Right cardiac atrium (tissue), 5 donors: ENCODE measurements at places on chromosomes 6 and 20. TPM values are rescaled to one million over a fixed set of nuclear protein-coding genes. Genes with fewer than 3 reads are reported as not detected.

DNA sequence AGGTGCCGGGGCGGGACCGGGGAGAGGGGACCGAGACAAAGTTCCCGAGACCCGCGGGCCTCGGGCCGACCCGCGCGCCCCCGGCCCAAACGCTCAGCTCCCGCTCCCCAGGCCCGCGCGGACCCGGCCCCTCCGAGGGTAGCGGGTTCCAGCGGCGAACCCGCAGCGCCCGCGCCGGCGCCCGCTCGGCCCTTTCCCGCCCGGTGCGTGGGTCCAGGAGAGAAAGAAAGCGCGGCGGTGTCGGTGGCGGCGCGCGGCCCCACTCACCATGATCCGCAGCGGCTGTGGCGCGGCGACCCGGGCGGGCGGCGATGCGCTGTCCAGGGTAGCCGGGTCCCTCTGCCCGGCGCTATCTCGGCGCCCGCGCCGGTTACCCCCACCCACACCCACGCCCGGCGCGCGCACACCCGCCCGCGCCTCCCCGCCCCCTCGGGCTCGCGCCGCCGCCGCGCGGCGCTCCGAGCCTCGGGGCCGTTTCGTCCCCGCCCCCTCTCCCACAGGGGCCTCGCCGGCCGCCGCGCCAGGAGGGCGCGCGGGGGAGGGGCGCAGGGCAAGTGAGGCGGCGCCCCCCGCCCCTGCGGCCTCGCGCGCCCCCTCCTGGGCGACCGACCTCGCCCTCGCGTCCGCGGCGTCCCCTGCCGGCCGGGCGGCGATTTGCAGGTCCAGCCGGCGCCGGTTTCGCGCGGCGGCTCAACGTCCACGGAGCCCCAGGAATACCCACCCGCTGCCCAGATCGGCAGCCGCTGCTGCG lies at the start of gene ELOVL2:
Gene ELOVL2 (minus strand): TSS at position 345 of the 751 bp plus-strand sequence. CDS start 75 bp downstream, at position 270.
- peak; percentile 77 for DNase-seq

- DNase-seq, result no peak
These were observed 10.4 kb downstream of the CALHM6 start for GRCh38 chr6:116471531-116471930.

- no peak for DNase-seq
These were observed 69.2 kb downstream of the MYO6 start for GRCh38 chr6:75818098-75818855.

DNA sequence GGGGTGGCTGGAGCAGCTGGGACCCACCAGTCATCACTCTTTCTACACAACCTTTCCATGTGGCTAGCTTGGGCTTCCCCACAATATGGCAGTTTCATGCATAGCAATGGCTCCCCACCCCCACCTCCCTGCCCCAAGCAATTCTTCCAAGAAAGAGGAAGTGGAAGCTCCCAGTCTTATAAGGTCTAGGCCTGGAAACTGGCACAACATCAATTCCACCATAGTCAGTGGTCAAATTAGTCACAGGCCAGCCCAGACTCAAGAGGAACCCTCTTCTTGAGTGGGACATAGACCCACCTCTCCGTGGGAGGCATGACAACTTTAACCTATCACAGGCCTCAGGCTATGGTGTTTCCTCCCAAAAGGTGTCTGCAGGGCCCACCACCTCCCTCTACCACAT lies 17.7 kb downstream of the TGM6 start:
- DNase-seq, result no peak

GRCh38 chr6:106094261-106094963 lies 8.3 kb downstream of the PRDM1 start:
- no peak for DNase-seq

The TLDC2 gene
- total RNA-seq, result not detected

DNA sequence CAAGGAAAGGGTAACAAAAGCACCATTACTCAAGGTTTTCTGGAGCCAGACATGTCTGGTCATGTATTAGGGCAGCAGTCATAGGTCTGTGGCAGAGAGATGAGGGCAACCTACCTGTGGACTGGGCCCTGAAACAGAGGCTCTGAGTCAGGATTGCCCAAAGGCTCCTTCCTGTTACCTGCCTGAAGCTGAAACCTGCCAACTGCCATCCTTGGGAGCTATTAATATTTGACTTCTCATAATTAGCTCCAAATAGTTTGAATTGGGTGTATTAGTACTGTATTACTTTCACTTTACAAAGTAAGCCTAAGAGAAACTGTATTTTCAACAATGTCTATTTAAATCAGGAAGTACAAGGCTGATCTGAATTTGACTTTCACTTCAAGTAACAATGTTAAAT lies 72.0 kb upstream of the TBX18 start:
- no peak for DNase-seq

GRCh38 chr6:46918806-46919205 lies 2.9 kb downstream of the ADGRF5 start:
- no peak for DNase-seq

GRCh38 chr6:3750317-3751076 lies 1.0 kb downstream of the PXDC1 start:
- peak; percentile 89 for DNase-seq

- no peak for DNase-seq
These were observed 435.8 kb upstream of the JARID2 start for GRCh38 chr6:14810021-14810420.

- DNase-seq, result no peak
These were observed 14.8 kb downstream of the C20orf96 start for GRCh38 chr20:275791-276190.

DNA sequence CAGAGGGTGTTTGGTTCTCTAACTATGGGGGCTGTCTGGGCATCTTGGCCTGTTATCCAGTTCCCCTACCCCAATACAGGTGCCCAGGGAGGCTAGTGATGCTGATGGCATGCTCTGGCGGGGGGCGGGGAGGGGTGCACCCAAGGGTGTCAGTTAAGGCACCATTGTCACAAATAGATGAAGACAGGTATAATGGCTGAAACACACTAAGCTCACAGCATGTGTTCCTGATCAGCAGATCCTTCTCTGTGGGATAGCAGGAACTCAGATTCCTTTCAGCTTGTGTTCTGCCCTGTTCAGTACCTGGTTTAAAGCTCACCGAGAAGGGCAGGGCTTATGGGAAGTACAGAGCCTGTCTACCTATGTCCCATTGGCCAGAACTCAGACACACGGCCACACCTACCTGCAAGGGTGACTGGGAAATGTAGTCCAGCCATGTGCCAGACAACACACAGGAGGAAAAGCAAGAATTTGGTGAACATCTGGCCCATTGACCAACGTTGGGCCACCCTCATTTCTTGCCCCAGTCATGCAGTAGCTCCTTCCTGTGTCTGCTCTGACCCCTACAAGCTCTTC lies 3.4 kb upstream of the RSPO4 start:
- no peak for DNase-seq
